ENCODE measurements at places on chromosomes 11 and 22.

DNA sequence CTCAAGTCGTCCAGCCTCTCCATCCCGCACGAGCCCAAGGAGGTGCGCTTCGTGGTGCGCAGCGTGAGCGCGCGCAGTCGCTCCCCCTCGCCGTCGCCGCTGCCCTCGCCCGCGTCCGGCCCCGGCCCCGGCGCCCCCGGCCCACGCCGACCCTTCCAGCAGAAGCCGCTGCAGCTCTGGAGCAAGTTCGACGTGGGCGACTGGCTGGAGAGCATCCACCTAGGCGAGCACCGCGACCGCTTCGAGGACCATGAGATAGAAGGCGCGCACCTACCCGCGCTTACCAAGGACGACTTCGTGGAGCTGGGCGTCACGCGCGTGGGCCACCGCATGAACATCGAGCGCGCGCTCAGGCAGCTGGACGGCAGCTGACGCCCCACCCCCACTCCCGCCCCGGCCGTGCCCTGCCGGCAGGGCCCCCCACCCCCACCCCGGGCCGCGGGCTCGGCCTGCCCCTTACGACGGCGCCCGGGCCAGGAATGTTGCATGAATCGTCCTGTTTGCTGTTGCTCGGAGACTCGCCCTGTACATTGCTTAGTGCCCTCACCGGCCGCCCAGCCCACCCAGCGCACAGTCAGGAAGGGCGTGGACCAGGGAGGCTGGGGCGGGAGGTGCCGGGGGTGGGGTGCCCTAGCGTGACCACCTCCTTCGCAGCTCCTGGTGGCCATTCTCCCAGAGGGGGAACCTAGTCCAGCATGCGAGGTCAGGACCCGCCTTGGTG lies 6.9 kb upstream of the ACR start:
- DNase-seq, result no peak

- no peak for DNase-seq
Observed at GRCh38 chr22:38221908-38222796, 20.4 kb downstream of the MAFF start.

DNA sequence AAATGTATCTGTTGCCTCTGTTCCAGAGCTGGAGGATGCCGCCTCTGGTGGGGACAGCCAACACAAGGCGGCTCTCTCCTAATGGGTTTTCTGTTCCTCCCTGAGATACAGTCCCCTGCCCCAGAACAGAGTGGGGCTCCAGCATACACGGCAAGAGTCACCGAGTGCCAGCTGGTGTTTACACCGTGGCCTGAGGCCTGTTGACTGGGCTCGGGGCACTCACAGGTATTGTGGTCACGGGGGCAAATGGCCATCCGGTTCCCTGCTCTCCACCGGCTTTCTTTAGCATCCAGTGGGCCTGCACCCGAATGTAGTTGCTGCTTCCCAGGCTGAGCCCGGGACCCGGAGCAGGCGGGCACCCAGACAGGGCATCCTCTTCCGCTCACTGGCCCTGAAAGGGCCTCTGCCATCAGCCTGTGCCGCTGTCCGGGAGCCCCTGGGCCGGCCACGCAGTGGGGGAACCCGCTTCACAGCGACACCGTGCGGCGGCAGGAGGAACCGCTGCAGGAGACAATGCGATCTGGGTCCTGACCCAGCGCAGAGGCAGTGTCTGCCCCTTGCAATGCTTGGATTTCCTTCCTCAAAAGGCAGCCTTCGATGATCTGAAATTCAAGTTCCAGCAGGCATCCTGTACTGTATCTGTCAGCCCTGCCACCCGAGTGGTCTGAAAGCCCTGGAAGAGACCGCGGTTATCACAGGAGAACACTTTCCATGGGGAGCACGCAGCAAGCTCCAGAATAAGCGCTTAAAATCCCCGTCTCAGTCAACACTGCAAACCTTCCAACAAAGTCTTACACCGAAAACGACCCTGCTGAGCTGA lies 859 bp upstream of the KRTAP5-5 start:
- peak; percentile 61 for DNase-seq

- peak; percentile 5 for DNase-seq
Observed at GRCh38 chr11:35785287-35786167, 123.0 kb downstream of the TRIM44 start.

Data from natural killer cell (primary cell).